ENCODE measurements at places on chromosomes 2 and 18.

DNA sequence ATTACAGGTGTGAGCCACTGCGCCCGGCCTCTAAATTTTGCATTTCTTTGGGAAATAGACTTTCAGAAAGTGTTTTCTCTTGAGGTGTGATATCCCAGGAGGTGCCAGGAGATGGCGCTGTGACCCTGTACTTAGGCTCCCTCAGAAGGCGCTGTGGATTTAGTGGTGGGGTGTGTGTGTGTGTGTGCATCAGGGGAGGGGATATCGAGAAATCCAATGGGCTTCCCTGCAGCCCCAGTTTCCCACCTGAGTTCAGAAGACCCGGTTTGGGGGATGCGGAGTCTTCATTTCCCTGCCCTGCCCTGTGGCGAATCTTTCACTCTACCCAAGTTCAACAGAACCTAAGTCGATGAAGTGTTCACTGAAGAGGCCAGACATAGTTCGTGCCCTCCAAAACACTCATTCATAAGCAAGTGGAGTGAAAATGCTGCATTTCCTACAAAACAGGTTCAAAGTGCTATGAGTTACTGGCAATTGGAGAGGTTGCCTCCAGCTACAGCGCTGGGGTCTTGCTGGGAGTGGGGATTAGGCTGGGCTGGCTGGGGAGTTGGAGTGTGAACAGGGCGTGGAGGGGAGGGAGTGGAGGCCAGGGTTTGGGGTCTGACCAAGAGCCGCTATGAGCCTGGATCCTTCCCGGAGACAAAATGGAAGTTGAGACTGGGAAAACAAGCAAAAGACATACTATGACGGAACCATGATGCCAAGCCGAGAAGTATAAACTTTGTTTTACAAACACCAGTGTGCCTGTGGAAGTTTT, 6.5 kb upstream of the WNT6 start:
- peak; percentile 49 for DNase-seq

- no peak for DNase-seq
Measured at GRCh38 chr2:157784823-157785175, 91.3 kb downstream of the ACVR1 start.

- DNase-seq, result no peak
Measured at GRCh38 chr2:71455741-71456569, 2.6 kb downstream of the DYSF start.

DNA sequence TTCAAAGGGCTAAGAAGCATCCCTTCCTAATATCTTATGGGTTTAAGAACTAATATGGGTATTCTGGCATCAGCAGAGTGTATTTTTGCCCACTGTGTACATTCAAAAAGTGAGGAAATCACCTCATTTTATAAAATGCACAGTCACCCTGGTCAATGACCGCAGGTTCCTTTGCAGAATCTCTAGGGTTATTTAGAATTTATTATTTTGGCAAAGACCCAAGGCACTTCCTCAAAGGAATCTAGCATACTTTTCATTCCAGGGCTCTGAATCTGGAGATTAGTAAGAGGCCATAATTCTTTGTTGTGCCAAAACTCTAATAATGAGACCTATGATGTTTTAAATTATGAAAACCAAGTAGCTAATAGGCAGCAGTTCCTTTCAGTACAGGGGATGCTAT, 27.2 kb upstream of the CDH2 start:
- DNase-seq, result no peak

DNA sequence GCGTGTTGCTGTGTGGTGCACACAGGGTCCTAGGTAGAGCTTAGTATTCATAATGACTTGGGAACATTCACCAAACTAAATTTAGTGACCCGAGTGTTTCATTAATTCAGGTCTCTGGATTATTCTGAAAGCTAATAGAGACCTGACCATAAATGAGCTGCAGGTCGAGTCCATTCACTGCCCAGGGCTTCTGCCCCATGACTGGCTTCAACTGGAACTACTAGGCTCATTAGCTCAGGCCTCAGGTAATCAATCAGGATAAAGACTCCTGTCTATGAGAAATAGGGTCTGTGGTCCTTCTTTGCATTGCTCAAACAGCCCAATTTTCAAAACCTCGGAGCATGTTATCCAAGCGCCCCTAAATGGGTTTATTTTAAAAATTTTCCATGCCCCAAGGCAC, 30.0 kb upstream of the OTOF start:
- no peak for DNase-seq

DNA sequence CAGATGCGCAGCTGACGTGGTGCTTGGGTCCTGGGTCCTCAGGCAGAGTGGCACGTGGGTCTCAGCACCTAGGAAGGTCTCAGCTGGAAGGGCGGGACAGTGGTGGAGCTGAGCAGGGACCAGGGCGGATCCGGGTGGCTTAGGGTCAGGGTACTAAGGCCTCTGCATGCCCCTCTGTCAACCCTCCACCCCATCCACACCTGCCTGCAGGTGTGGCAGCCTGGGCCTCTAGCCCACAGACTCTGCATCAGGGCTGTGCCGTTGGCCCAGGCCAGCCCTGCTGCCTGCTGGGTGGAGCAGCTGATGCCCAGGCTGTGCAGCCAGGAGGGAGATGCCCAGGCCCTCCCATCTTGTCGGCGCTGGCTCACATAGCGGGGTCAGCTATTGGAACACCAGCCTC, 24.6 kb upstream of the OTOS start:
- DNase-seq, result no peak

GRCh38 chr18:27108842-27109241, 76.3 kb downstream of the CHST9 start:
- no peak for DNase-seq

DNA sequence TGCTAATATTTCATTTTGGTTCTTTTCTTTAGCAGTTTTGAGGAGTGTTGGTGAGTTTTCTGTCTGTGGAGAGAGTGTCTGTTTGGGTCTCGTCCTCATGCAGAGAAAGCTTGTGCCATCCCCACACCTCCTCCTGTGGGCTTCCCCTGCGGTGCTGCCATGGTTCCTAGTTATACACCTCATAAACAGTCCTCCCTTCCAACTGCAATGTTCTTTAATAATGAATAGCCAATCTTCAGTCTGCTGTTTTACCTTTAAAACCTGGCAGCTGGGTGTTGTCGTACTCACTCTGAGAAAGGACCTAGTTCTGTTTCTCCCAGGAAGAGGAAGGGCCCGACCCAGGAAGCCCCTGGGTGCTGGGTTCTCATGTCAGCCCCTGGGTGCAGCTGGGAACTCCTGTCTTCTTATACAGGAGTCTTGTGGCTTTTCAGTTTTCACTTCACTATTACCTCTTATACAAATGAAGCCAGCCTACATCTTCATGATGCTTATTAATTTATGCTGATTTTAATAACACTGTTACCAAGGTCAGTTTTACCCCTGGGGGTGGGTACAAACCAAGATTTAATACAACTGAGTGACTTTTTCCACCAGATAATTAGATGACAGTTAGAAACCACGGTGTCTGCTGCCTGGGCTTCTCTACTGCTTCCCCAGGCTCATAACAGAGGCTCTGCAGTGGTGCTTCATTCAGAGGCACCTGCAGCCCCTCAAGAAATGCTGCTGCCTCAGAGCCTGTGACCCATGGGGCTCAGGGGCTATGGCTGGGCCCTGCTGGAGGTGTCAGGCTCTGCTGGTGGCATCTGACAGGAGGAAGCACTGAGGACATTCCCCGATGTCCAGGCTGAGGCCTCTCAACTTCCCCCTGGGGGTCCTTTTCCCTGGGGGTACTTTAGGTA, 59.1 kb downstream of the COA5 start:
- no peak for DNase-seq

DNA sequence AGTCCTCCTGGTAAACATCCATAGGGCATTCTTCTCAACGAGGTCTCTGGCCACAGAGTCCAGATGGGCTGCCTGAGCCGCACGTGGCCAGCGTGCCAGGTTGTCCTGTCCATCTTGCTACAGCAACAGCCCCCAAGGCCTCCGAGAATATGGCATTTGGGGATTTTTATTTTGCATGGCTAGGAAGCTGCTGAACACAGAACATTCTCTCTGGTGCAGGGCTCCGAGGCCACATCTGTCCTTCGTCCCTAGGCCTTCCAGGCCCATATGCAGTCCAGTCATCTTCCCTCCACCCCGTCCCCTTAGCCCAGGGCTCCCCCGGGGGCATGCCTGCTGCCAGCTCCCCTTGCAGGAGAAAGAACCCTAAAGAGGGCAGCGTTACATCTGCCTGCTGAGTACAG, 2.3 kb downstream of the HDAC4 start:
- DNase-seq, result no peak

DNA sequence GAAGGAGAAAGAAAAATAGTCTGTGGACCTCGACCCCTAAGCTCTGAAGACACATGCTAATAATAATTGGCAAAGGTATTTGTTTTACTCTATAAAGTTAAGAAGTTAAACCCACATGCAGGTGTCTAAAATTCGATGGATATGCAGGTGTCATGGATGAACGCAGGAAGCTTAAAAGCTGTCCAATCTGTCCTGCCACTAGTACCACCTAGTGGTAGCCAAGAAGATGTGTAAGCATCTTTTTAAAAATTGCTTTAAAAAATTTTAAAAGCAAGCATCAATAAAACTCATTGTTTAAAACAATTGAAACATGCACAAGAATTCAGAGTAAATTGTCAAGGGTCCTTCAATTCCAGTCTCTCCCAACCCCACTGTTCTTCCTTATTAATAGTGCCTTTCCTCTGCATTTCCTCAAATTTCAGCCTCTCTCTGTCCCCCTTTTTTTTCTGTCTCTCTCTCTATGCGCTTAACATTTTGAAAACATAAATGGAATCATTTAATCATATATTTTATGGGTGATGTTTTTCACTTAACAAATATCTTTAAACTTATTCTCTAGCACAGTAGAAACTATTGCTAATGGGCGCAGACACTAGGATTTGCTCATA, 30.6 kb upstream of the PPP3R1 start:
- DNase-seq, result no peak

- DNase-seq, result no peak
Measured at GRCh38 chr18:41999751-42000150, 44.7 kb downstream of the PIK3C3 start.

DNA sequence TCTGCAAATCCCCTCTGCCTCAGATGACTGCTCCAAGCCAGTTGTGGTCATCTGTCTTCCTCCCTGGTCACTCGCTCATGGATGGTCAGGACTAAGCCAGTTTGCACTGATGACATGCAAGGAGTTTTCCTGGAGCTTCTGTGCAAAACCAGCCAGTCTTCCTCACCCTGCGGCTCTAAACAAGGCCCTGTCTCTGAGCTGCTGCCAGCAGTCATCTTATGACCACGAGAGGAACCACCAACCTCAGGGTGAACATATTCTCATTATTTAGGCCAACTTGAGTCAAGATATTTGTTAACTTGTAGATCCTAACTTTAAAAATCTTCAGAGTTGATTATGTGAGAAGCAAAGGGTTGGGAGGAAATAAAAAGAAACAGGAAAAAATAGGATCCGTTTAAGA, 119.9 kb upstream of the CAB39 start:
- no peak for DNase-seq

DNA sequence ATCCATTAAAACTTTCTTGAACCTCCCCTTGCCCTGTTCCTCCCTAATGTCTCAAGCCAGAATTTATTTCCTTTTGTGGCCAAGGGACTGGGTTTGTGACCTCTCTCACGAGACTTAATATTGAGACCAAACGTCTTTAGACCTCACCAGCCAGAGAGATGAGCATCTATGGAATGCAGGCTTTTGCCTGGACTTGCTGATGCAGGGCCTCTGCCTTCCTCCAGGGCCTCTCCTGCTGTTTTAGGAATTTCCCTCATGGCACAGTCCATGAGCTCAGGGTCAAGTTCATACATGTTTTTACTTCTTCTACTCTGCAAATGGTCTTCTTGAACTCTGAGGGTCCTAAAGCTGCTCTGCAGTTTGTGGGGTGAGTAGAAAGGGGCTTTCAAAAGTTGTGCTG, 22.3 kb downstream of the IL1B start:
- DNase-seq, result no peak

- no peak for DNase-seq
Measured at GRCh38 chr2:66270247-66270646, 164.7 kb upstream of the MEIS1 start.

GRCh38 chr2:232367016-232367415, 11.5 kb upstream of the ALPP start:
- no peak for DNase-seq

GRCh38 chr2:127365211-127365643, 22.5 kb downstream of the MAP3K2 start:
- no peak for DNase-seq

DNA sequence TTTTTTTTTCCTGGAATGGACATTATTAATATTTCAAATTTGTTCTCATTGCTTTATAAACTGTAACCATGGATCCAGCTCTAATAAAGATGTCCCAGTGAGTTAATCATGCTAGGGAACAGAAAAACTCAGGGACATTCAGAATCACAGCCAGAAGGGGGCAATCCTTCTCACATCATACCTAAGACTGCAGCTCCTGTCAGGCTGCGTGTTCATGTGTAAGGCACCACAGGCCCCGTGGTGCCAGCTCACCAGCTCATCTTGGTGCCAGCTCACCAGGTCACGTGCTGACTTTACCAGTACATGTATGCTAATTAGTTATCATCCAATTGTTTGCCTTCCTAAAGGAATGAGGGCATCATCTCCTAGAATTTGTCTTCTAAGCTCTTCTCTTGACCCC, 84.7 kb upstream of the NEDD4L start:
- no peak for DNase-seq

GRCh38 chr2:147600646-147601045, 244.2 kb upstream of the ACVR2A start:
- DNase-seq, result no peak

DNA sequence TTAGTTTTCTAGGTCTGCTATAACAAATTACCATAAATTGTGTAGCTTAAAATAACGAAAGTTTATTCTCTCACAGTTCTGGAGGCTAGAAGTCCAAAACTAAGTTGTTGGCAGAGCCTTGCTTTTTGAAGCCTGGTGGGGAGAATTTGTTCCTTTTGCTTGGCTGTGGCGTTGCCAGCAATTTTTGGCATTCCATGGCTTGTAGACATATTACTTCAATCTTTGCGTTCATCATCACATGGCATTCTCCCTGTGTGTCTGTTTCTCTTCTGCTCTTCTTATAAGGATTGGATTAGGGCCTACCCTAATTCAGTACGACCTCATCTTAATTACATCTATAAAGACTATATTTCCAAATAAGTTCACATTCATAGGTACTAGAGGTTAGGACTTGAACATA, 217.7 kb downstream of the MBD5 start:
- no peak for DNase-seq

DNA sequence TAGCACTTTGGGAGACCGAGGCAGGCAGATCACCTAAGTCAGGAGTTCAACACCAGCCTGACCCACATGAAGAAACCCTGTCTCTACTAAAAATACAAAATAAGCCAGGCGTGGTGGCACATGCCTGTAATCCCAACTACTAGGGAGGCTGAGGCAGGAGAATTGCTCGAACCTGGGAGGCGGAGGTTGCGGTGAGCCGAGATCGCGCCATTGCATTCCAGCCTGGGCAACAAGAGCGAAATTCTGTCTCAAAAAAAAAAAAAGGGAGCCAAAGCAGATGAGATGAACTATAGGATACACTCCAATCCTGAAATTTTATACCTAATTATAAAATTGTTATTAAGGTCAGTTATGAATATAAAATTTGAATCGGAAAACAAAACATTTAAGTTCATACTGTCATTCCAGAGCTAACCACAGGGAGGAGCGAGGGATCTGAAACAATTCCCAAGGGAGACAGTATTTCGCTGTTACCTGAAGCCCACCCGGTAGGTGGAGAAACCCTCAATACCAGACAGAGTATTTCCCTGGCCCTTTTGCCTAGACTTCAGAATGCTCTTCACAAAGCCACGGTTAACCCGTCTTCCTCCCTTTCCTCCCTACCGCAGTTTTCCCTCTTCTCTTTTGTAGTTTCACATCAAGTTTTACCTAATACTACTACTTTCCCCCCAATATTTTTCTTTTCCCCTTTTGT, 1.4 kb downstream of the PPM1G start:
- DNase-seq, result no peak

Measured in CD8-positive, alpha-beta memory T cell (primary cell).